ENCODE measurements at places on chromosomes 7 and 10.

GRCh38 chr10:59754951-59755350, 1.7 kb upstream of the MRLN start:
- no peak for DNase-seq

DNA sequence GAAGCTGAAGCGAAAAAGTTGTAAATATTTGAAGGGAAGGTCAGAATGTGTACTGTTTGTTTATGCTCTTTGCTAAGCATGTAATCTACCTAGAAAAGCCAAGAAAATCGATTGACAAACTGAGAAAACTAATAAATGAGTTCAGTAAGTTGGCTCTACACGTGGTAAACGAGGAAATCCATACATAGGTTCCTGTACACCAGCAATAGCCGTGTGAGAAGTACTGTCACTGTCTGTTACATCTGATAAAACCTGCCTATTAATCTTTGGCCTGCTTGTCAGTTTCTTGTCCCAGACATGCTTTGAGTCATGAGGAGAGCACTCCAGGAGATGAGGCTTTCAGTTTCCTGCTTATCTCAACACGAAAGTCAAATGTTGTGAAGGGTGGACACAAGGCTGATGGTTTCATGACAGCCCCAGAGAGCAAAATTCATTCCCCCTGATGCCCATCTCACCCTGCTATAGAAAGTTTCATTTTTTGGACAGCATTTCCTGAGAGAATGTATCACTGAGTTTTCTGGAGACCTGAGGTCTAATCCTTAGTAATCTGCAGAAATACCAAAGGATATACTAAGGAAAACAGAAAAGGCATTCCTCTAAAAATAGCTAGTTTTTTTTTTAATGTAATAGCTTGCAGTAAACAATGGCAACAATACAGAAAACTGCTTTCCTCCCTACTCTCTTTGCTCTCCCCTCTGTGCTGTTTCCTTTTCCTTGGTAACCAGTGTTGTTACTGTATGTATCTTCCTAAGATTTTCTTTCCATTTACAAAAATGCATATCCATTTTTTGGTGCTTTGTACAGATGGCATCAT, 18.8 kb downstream of the BMPR1A start:
- DNase-seq = no peak

GRCh38 chr10:92244796-92245195, 46.1 kb downstream of the CPEB3 start:
- DNase-seq = no peak

DNA sequence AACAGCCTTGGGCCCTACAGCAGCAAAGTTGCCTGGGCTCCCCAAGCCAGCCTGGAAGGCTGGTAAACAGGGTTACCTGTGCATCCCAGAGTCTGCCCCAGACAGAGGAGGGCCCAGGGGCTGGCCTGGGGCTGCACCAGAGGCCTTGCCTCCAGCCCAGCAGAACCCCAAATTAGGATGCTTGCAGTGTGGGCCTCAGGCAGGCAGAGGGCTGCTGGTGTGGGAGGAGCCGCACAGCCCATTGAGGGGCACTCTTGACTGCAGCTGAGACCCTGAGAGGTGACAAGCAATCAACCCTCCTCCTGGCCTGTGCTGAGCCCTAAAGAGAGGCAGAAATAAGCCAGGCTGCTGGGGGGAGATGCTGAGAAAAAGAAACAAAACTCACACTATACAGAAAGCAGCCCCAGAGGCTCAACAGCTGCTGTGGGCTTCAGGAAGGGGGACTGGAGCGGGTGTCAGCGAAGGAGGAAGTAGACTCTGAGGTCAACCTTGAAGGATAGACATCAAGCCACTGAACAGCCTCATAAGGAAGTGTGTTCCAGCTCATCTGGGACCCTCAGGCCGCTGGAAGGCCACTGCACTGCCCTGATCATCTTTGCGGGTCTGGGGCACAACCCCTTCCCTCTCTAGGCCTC, 6.6 kb downstream of the AIFM2 start:
- no peak for DNase-seq

- DNase-seq = no peak
Observed at GRCh38 chr7:153642989-153643388, 409.2 kb upstream of the DPP6 start.

DNA sequence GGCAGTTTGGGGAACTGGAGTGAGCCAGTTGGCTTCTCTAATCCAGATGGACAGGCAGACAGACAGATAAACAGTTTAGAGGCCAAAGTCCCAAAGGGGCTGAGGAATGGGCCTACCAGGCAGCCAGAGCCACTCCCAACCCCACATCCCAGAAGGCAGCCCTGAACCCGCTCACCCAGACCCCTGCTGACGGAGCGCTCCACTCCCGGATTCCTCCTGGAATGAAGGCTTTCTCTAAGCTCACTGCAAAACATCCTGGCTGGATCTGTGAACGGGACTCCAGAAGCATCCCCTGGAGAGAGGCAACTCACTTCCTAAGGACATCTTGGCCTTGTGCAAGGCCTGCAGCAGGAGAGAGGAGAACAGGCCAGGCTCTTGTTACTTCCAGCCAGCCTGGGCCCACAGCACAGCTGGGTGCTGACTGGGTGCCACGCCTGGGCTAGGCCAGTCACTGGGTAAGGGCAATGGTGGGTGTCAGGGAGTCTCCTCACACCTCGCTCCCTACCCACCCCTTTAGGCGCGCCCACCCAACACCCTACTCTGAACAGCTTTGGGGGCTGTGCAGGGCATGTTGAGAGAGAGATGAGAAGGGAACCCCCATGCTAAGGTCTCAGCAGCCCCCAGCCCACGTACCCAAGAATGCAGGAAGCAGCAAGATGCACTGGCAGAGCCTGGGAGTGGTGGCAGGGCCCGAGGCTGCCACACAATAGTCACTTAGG, 168.6 kb upstream of the ZMIZ1 start:
- DNase-seq = no peak

- DNase-seq = no peak
Observed at GRCh38 chr10:13672548-13672947, 85.8 kb downstream of the PRPF18 start.

- DNase-seq = no peak
Observed at GRCh38 chr10:33963729-33964128, 629.3 kb upstream of the NRP1 start.

DNA sequence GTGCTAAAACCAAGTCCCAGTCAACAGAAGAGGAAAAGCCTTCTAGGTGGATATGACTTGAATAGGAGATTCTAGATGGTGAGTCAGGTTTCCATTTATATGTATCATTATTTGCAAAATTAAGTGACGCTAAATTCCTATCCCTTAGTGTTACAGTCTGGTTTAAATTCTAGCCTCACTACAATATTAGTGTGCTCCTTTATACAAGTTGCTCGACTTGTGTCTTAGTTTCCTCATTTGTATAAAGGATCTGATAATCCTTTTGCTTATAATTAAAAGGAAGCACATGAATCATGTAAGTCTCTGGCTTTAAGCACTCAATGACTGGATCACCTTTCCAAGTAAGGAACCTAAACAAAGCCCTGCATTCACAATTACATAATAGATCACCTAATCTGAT, 105.7 kb downstream of the SVOPL start:
- no peak for DNase-seq

DNA sequence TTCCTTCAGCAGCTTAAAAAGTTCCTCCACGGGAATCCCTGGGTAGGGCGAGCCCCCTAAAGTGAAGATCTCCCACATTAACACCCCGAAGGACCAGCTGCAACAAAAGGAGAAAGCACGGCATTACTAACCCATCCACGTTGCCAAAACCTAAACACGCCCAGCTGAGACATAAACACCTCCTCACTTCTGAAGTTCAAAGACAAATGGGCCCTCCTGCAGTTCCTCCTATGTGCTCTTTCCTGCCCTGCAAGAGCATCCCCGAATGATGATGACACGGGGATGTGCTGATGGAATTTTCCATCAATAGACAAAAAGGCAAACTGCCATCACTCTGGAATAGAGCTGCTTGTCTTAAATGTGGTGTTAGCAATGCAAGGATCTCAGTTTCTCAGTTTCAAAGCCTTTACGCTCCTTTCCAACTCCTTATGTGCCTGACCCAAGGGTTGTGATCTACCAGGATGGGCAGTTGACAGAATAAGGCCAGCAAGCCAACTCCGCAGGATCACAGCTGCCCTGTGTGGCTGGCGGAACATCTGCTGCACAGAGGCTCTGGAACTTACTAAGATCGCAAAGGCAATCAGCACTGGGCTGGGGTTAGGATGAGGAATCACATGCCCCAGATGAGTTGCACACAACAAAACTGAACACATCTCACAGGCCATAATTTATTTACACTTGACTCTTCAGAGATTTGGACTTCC, 112.7 kb downstream of the FGFR2 start:
- no peak for DNase-seq

GRCh38 chr10:86221442-86222335, 144.9 kb downstream of the GRID1 start:
- DNase-seq = no peak

DNA sequence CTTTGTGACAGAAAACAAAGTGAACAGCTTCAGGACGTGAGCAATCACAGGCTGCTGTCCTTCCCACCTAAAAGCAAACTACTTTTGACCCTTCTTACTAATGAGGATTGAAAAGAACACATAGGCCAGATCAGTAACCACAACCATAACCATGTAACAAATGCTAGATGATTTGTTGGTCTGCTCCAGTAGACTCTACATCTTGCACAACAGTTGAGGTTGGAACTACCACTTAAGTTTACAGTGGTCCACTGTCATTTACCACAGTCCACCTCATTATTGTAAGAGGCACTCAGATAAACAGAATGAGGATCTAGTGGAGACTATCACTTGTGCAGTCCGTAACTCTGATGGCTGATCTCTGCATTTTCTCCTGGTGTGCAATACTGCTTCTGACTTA, 27.8 kb downstream of the NET1 start:
- DNase-seq = no peak

DNA sequence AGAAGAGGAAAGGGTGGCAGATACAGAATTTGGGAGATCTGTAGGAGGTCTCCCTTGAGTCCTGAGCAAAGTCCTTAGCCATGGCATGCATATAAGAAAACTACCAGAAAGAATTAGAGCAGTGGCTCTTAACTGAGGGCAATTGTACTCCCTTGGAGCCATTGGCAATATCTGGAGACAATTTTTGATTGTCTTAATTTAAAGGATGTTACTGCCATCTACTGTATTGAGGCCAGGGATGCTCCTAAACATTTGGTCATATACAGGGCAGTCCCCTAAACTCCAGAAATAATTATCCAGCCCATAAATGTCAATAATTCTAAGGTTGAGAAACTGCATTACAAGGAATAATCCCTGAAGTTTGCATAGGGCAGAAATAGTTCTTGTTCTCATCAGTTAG, 136.4 kb upstream of the ODAD2 start:
- no peak for DNase-seq

DNA sequence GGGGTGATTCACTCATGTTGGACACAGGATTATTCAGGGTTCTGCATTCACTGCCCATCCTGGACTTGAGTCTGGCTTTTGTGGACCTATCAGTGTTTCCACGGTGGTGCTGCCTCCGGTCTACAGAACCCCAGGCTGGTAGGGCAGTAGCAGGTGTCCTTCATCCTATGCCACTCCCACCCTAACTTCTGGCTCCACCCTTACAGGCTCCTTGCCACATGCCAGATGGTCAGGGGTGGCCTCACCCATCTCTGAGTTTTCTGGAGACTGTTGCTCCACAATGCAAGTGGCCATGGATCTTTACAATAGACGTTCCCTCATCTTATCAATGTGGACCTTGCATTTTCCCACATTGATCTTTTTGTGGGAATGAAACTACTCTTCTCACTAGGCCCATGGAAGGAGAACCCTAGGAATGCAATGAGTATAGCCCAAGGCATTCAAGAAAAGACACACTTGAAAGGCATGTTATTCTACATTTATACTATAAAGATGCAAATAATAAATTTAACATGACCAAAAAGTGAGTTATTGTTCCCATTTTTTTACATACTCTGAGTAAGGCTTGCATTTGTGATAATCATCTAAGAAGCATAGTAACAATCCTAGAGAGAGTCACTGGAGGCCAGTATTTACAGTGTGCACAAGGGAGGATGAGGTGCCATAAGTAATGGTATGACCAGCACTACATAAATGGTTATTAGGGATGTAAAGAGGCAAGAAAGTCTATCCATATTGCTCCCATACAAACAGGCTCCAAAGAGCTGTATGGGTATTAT, 57.4 kb upstream of the ADO start:
- no peak for DNase-seq

GRCh38 chr7:124752310-124752709, 13.3 kb downstream of the GPR37 start:
- DNase-seq = no peak

- DNase-seq = no peak
Observed at GRCh38 chr7:1668396-1669063, 1.5 kb upstream of the ELFN1 start.

DNA sequence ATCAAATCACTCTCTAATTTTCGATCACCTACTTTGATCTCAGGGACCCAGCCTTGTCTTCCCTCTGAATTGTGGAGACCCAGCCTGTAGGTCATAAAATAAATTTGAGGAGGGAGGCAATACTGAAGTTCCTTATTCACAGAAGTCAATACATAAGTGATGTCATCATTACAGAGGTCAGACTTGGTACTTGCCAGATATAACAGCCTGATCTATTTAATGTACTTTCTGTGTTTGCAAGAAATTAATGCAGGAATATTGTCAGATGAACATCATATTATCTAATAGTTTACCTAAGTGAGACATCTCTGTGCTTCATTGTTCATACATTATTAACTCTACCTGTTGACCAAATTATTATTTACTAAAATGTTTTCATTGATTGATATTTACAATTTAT, 105.6 kb downstream of the GPAM start:
- no peak for DNase-seq

DNA sequence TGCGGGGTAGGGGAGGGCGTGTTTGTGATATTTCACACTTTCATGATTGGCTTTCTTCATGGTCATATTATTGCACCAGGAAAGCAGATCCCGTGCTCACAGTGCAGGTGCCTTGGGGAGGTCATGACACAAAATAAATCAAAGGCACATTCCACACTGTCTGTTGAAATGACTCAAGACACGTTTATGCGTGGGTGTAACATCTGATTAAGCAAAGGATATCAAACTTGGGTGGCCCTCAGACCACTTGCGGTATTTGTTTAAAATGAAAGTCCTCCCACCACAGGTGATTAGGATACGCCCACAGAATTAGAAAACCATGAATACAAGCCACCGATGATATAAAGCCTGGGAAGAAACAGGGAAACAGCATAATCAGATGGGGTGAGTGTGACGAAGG, 51.1 kb downstream of the SVIL start:
- DNase-seq = no peak

DNA sequence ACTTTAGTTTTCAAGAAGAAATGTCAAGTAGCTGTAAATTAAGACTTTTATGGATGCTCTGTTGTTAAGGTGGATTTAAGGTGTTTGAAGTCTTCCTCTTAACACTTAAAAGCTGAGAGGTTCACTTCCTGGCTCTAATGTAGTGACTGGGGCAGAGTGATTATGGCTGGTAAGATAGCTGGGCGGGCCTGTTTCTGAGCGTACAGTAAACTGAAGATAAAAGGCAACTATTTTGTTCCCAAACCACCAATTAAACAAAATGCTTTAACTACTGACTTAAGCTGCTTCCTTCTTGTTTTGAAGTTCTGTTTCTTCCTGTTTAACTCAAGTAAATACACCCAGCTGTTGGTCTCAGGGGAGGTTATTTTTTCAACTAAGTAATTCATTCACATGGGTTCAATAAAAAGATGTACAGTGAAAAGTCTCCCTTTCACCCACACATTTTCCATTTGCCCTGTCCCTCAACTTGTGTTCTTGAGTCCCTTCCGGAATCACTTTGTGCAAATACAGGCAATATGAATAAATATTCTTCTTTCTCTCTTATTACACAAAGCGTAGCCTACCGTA, 19.3 kb downstream of the VWA2 start:
- DNase-seq = no peak

- DNase-seq = no peak
Observed at GRCh38 chr10:110724116-110724921, 80.2 kb downstream of the RBM20 start.
